Stimulated activated CD4-positive, alpha-beta T cell treated with anti-CD3 and anti-CD28 coated beads, Interleukin-2, amount 100 ng/mL, for 4 hours (primary cell): ENCODE measurements at places on chromosomes 6 and 20.

GRCh38 chr20:46954490-46955038 is 59.9 kb downstream of the EYA2 start:
- no peak for DNase-seq

DNA sequence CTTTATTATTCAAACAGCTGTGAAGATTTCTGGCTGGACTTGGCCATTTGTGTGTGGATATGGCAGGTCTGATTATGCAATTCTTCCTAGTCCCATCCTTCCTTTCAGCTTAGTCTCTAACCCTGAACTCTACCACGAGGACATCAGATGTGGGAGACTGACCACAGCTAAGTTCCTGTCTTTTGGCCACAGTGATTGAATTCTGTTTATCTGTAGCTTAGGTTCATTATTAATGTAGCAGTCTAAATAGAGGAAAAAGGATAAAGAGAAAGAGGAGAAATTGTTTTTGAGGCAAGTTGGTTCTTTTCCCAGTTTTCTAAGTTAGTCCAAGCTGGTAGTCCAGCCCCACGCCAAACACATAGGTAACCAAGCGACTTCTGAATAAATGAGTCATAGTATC is 598.9 kb downstream of the RFPL4B start:
- no peak for DNase-seq

DNA sequence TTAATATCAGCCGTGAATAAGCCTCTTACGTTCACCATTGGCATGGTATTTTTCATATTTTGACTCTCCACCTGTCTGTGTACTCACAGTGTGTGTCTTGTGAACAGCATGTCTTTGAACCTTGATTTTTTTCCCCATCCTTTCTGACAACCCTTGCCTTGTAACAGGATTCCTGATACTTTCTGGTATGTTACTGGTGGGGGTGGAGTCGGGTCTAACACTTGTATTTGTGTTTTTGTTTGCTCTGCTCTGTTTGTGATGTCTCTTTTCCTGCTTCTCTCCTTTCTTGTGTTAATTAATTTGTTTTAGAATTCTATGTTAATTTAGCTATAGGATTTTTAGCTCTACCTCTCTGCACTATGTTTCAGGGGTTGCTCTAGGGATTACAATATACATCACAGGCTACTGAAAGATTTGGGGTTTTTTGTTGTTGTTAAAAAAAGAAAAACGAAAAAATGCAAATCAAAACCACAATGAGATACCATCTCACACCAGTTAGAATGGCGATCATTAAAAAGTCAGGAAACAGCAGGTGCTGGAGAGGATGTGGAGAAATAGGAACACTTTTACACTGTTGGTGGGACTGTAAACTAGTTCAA is 245.1 kb downstream of the CDH4 start:
- DNase-seq: no peak

DNA sequence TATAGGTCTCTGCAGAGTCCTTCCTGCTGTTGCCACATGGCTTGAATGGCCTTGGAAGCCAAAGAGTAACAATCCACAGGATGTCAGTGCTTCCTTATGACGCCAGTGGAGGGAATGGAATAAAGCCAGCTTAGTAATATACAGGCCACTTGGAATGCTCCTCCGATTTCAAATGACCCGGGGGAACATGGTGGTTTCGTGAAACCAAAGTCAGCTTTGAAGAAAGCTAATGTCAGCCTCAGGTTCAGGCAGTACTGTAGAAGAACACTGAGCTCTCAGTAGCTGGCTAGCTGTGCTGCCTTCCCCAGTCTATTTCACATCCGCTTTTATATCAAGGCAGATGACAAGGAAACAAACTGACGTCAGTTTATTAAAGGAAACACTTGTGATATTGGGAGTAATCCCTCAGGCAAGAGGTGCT is 189.1 kb downstream of the DTNBP1 start:
- no peak for DNase-seq

GRCh38 chr20:19176470-19177052 is 35.9 kb upstream of the SLC24A3 start:
- no peak for DNase-seq

- DNase-seq: peak; percentile 3
Measured at GRCh38 chr6:101011186-101011585, 130.1 kb upstream of the ASCC3 start.

GRCh38 chr20:1810926-1811620 is 84.1 kb upstream of the SIRPA start:
- DNase-seq: no peak

DNA sequence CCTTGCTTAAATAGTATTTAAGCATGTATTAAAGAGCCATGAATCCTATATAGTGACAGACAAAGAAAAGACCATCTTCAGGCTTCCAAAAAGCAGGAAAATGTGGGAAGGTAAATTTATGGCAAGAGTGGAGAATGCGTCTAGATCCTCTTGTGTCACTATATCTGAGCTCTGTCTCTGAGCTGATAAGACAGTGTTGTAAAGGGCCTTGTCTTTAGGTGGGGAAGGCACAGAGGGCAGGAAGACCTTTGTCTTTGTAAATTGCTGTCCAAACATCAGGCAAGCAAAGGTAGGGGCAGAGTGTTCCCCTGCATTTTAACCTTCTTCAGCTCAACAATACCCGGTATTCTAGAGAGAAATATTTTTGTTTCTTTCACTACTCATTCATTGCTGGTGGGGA is 33.9 kb upstream of the MBOAT1 start:
- DNase-seq: no peak

- DNase-seq: no peak
Measured at GRCh38 chr20:51002633-51003032, 20.3 kb downstream of the KCNG1 start.

DNA sequence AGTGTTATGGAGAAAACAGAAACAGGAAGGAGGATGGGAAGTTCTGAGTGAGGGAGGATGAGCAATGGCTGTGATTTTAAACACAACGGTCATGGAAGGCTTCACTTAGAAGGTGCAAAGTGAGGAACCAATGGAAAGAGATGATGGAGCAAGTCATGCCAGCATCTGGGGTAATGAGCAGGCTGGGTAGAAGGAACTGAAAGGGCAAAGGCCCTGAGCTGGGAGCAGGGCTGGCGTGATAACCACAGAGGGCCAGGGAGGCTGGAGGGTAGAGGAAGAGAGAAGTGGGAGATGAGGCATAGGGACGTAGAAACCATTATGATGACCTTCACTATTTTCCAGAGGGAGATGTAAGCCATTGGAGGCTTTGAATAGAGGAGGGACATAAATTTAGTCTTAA is 43.6 kb downstream of the NHLRC1 start:
- DNase-seq: no peak

DNA sequence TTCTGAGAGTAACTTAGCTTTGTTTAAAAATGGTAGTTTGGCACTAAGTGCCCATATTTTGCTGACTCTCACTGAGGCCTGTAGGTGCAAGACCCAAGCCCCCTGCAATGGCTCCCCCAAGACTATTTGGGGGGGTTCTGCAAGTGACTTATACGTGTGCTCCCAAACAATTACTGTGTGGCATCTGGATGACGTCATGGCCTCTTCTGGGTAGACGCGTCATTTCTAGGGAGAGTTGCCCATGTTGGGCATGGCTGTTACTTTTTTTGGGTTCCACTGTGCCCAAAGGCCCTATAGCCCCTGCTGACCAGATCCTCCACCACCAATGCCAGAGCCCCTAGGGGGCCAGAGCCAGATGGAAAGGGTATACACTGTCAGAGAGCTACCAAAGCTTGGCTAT is 110.3 kb upstream of the MYLIP start:
- DNase-seq: no peak

GRCh38 chr20:18428490-18429173 is 38.2 kb downstream of the DZANK1 start:
- DNase-seq: no peak

GRCh38 chr20:11469795-11470435 is 447.8 kb upstream of the BTBD3 start:
- no peak for DNase-seq

- DNase-seq: no peak
Measured at GRCh38 chr20:6583134-6583738, 184.2 kb upstream of the BMP2 start.

GRCh38 chr6:146361128-146361924 is 182.3 kb upstream of the RAB32 start:
- no peak for DNase-seq

DNA sequence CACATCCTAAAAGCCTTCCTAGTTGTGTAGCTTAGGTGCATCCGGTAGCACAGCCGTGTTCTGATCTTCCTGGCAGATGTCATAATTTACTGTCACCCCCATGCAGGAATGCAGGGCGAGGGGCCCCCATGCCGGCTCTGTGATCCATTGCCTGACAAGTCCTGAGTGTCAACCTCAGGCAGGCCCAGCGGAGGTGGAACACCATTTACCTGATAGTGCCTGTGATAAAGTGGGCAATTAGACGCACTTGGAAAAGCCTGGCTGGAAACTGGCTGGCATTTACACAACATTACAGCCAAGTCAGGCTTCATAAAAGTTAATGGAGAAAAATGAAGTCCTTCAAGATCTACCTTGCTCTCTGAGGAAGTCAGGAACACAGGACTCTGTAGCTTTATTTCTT is 521.4 kb upstream of the JAG1 start:
- no peak for DNase-seq

- DNase-seq: no peak
Measured at GRCh38 chr6:95087394-95088097, 489.8 kb upstream of the MANEA start.

DNA sequence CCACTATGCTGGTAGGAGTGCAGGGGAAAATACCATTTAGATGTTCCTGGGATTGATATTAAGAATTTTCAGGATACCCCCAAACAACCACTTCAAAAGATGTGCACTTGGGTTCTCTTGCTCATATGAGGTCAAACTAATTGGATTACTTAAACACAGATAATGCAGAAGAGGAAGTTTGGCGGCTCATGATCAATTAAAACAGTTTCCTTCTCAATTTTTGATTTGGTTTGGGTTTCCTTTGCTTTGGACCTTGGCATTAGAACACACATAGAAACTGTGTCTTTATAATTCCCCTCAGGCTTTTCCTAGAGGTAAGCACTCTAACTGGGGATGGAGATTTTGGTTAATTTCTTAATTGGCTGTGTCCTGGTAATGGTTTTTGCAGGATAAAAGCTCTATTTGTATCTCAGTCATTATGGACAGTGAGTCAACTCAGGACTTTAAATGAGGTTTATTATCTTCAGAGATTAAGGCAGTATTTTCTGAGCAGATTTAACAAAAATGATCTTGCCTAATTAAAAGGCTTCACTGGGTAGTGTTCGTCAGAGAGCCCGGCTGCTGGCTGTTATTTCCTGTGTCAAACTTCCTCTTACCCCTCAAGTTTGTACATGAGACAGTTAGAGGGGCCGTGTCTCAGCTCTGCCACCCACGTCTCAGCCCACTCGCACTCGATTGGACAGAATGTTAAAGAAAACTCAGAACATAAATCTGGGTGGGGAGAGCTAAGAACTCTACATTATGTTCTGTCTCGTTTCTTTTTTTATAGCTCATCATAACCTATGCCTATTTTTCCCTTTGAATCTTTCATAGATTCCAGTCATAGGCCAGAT is 50.3 kb upstream of the PREP start:
- peak; percentile 22 for DNase-seq
